CD4-positive, alpha-beta T cell treated with Interleukin-6 for 4 hours (primary cell): ENCODE measurements at places on chromosomes 2 and 18.

GRCh38 chr2:43426305-43427031 is 169.4 kb downstream of the THADA start:
- DNase-seq = peak; percentile 70

DNA sequence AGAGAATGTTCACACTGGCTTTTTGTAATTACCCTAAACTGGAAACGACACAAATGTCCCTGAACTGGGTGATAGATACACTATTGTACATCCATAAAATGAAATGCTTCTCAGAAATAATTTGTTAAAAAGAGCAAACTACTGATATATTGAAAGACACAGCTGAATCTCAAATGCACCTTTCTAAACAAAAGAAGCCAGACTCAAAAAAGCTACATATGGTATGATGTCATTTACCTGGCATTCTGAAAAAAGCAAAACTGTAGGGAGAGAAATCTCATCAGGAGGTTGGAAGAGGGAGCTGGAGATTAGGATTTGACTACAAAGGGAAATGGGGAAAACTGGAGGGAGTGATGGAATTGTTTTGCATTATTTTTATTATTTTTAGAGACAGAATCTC is 12.0 kb downstream of the SLC38A11 start:
- no peak for DNase-seq

DNA sequence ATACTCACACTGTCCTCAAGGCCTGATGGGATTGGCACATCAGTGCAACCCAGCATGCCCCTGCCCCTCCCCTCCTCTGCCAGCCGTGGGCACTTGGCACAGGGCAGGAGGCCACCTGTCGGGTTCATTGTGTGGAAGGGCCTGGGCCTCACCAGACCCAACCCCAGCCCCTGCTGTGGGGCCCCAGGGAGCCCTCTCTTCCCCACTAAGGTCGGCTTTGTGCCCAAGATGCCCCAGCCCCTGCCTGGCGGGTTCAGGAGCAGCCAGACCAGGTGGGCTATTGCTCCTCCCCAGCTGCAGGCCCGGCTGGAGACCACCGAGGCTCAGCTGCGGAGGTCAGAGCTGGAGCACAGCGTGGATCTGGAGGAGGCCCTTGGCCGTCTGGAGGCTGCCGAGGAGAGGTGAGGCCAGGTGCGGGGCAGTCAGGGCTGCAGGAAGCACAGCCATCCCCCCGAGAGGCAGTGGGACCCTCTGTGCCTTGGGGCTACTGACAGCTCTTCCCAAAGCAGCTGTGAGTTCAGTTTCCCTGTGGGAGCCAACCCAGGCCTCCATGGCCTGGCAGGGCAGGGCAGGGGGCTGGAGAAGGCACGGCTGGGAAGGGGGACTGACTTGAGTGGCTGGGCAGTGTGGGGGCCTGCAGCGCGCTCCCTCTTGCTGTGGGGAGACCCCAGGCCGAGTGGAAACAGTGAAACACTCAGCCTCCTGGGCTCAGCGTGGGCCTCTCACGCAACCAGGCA is 16.3 kb downstream of the CROCC2 start:
- DNase-seq = no peak

GRCh38 chr2:1995987-1996386 is 251.7 kb upstream of the PXDN start:
- DNase-seq = no peak

DNA sequence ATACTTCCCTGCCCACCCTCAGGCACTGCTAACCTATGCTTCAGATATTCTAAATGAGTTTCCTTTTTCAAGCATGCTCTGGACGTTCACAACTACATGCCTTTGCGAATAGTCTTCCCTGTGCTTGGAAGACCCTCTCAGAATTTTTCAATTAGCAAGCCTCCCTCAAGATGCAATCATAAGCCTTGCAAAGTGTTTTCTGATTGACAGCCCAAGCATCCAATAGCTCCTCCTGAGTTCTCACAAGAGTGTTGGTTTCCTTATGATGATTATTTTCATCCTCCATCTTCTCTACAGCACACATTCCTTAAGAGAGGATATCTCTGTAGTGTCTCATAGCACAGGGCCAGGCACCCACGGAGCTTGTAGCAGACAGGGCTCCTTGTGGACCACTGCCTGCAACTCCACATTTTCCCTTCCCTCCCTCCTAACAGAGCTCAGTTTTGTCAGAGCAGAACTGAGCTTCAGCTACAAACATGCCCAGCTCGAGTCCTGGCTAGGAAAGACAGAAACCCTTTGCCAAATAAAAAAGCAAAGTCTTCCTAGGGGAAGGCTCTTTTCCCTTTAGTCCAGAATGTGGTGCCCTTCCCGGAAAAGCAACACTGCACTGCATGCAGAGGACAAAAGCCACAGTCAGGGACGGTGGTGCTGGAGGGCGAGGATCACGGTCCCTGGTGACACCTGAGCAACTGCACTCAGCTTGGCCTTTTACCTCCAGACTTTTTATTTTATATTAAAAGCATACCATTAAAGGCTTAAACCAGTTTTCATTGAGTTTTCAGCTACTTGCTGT is 819.8 kb upstream of the ID2 start:
- no peak for DNase-seq

DNA sequence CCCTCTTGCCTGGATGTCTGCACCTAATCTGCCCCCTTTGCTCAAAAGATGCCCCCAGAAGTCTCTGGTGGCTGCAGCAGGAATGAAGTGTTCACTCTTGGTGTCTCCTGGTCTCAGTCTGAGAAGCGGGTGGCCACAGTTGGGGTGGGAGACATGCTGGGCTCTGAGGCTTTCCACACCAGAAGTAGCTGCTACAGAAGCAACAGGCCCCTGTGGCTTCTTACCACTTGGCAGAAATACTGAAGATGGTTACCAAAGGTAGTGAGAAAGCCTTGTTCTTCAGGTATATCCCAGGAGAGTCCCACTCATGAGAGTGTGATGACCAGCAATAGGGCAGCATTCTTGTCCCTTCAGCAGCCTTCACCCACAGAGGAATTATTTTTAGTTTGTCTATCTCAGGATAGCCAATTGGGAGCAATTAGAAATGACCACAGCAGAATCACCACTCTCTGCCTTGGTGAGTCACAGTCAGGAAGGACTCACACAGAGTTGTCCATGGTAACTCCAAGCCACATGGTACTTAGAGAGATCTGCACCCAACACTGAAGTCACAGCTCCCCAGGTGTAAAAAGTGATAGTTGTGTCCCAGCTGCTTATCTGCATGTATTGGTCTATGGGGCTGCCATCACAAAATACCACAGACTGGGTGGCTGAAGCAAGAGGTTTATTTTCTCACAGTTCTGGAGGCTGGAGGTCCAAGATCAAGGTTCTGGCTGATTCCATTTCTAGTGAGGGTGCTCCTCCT is 169.8 kb upstream of the ID2 start:
- no peak for DNase-seq

DNA sequence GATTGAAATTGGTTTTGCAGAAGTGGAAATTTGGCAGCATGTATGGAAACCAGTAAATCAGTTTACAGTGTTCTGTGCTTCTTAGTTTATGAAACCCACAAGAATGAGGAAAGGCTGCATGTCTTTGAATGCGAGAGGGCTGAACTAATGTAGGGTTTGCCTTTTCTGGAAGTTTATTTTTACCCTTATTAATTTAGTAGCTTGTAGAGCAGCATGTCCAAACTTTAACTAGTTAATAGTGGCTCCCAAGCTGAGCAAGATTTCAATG is 50.4 kb downstream of the LDLRAD4 start:
- no peak for DNase-seq

DNA sequence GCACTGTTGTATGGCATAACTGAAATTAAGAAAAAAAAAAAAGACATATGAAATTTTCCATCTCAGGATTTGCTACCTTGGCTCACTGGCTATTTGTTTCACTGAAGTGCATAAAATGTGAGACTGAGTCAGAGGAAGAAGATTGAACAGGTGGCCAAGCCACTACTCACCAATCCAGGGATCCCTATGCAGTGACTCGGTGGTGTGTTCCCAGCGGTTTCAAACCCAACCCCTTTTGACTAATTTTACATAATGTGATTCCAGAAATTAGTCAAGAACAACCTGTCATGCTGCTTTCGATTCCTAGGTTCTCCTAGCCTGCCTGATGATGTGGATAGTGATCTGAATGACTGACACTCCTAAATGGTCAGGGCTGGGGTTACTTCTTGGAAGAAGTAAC is 77.3 kb downstream of the KLHL14 start:
- DNase-seq = no peak

DNA sequence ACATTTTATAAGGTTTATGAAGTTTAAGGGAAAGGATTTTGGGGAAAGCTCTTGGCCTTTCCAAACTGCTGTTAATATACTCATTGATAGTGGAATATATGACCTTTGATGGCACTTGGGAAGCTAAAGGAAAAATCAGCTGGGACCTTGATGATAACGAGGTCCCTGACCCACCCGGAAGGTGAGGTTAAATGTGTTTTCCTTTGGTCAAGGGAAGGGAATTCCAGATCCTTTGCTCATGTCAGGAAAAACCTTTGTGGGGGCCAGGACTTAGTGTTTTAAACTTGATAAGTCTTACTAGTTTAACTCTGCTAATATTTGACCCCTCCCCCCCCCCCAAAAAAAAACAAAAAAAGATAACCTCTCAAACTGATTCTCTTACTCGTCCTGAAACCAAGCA is 50.7 kb downstream of the CRIM1 start:
- no peak for DNase-seq

GRCh38 chr2:114128263-114128662 is 238.4 kb downstream of the ACTR3 start:
- no peak for DNase-seq

DNA sequence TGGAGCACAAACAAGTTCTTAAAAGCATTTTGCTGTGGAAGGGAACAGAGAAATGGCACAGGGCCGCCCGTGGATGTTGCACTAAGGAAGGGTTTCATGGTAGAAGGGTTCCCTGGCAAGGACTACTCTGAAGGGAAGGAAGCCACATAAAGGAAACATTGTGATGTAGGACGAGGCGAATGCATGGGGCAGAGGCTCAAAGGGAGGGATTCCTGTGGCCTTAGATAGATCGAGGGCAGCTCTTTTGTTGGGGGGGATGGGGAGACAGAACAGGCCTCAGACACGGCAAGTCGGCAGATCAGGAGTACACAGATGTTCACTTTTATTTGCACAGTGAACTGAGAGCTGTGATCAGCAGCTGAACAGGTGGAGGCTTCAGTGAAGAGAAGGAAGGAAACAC is 205.4 kb downstream of the SNTG2 start:
- no peak for DNase-seq

DNA sequence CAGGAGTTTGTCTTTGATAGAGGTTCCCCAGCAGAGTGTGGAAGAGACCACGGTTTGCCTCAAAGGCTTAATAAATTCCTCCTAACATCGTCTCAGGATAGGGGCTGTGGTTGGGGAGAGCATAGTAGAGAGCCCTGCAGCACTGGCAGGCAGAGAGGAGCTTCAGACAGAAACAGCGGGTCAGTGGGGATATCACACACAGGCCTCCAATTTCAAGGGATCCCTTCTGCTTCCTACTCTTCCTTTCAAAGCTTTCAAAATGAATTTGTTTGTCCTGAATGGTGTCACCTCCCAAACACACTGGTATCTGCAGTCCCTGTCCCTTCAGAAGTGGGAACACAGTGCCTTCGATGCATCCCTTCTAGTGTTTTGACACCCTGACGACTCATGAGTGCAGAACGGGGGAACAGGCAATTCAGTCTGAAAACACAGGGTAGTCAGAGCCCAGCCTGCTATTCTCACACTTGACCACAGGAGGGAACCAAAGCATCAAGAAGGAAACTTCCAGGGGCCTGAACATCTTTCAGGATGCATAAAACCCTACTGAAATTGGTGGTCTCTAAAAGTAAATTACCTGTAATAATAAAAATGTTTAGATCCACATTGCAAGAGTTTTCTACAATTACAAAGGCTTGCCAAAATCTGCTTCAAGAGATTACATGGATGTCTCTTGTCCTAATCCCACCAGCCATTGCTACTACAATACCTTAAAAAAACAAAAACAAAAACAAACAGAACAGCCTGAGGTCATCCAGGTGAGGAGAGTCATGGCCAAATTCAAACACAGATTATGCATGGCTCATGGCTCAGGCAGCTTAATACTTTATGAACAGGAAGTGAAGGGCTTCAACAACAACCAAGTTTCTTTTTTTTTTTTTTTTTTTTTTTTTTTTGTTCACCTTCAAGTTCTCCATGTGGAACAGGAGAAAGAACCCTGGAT is 49.8 kb downstream of the SLC14A2 start:
- DNase-seq = peak; percentile 72

DNA sequence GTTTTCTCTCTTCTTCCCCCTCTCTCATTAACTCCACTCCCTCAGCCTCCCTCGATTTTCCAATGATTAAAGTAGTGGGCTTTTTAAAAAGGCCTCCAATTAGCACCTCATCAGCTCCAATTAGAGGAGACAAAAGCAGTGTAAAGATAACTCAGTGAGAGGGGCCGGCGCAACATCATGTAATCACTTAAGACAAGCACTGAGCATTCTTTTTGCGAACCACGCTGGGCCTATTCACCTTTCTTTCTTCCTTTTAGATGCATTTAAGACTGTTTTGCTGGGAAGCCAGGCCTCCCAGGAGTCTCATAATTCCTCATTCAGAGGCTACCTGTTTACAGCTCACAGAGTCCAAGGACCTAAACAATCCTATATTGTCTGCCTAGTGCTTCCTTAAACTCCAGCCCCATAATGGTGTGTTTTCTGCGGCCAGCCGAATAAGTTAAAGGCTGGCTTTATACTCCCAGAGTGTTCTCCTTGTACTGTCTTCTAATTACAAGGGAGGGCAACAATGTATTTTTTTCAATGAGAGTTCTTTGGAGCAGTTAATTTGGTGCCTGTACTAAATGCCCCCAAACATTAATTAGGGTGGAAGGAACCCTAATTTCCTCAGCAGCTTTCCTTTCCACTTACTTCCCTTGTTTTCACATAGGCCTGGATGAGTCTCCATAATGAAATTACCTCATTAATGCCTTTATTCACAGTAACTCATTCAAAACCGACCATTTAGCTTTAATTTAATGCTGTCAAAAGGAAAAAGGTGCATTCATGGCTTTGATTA is 28.0 kb upstream of the LMAN1 start:
- DNase-seq = no peak
